Stimulated activated CD4-positive, alpha-beta T cell treated with anti-CD3 and anti-CD28 coated beads, Interleukin-2, amount 100 ng/mL, for 24 hours (primary cell): ENCODE measurements at places on chromosomes 2 and 18.
A peak's percentile ranks its signal among the peaks of the same experiment; 100 is the strongest.

- DNase-seq: no peak
Observed at GRCh38 chr18:35939138-35939537, 33.3 kb upstream of the RMP24 start.

DNA sequence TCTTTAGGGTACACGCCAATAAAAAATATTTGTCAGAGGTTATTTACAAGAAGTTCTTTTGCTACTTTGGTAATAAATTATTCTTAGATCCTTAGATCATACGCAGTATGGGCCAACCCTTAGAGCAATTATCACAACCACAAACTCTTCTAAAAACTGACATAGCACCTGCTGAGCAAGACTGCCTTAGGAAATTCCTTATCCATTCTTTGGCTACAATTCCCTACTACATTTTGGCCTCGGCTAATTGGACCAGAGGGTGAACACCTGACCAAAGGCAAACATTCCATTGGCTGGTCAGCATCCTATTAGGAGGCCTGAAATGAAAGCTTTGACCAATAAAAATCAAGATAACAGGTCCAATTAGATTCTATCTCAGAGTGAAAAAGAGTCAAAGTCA, 147.6 kb upstream of the CCDC68 start:
- DNase-seq: no peak

DNA sequence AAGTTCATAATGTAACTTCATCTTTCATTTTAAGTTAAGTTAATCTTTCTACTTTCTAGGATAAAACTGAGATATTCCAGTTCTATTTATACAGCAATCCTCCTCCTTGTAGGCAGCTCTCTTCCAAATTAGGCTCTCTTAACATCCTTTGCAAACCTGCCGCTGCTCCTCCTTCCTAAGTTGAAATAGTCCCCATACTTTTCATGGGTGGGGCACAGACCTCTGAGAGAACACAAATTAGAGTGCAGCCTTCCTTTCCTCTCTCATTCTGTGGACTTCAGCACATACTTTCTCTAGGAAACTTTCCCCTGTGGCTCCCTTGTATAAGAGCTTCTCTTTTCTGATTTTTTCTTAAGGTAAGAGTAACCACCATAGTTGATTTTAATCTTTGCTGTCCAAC, 28.3 kb downstream of the TWSG1 start:
- DNase-seq: no peak

DNA sequence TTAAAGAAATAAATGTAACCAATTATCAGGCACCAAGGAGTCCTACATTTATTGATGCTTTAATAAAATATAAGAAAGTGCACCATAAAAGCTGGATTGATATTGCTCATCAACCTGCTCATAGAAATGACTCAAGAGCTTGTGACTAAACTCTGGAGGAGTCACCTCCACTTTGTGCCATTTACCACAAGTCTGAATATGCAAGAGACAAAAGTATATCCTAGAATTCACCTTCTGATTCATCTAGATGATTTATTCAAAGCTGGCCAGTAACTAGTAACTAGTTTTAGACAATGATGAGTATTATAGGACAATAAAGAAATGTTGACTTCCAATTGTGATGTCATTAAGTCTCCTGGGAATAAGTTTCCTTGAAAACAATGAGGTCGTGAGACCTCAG, 146.0 kb upstream of the SOX11 start:
- DNase-seq: no peak

DNA sequence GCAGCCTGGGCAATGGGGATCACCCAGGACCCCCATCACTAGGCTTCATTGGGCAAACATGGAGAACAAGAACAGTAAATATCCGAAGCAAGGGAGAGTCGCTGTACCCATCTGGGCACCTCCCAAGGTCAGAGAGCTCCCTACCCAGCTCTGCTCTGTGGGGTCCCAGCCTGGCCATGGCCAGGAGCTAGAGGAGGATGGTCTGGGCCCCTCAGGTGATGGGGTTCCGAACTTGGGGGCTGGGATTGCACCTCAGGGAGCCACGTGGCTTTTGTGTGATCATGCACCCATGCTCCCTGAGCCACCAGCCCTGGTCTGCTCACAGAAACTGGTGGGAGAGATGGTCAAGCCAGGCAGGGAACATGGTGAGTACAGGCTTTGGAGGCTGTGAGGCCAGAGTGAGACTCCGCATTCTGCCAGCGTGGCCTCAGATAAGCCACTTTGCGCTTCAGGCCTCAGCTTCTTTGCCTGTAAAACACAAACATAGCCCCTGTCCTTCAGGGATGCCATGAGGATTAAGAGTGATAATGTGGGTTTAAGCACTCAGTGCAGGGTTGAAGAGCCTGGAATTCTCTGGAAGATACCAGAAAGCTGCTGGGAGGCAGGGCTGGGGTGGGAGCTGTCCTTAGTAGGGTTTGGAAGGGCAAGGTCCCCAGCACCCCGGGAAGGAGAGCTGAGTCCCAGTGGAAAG, 3.0 kb upstream of the NMUR1 start:
- no peak for DNase-seq

DNA sequence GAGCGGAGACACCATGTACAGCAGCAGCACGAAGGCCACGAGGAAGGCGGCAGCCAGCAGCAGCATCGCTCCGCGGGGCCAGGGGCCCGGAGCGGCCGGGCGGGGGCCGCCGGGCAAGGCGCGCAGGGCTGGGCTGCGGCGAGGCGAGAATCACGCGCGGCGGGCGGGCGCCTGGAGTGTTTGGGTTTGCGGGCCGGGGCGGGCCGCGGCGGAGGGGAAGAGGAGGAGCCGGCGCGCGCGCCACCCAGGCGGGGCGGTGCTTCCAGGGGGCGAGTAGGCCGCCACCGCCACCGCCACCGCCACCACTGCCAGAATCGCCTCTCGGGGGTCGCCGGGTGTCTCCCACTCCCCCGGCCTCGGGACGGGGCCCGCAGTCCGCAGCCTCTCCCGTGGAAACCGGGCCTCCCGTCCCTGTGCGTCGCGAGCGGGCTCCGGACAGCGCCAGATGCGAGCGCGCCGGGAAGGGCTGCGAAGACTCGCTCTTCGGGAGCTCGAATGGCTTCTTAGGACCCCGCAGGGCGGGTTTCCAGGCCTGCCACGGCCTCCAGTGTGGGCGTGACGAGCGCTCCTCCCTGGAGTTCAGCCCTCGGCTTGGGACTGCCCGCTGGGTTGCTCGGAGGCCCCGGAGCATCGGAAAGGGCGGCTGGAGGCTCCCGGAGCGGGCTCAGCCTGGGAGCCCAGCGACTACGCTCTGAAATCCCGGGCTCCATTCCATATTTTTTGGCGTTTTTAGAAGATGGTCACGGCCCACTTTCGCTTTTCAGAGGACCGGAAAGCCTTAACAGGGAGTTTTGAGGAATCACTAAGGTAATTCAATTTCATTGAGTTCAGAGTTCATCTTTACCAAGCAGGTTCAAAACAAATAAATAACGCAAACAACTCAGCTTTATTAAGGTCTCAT, at the start of gene KDSR:
Gene KDSR (minus strand): TSS at position 154 of the 901 bp plus-strand sequence. CDS start 88 bp downstream, at position 66.
- peak; percentile 86 for DNase-seq

- DNase-seq: no peak
Observed at GRCh38 chr2:96117701-96118588, 1.6 kb upstream of the ADRA2B start.

GRCh38 chr2:65435625-65436168, 3.3 kb upstream of the SPRED2 start:
- peak; percentile 64 for DNase-seq
